ENCODE measurements at places on chromosomes 4 and X.

GRCh38 chr4:11719879-11720278, 291.2 kb upstream of the HS3ST1 start:
- no peak for DNase-seq

GRCh38 chr4:1082215-1083182, 30.9 kb downstream of the RNF212 start:
- DNase-seq: peak; percentile 93

DNA sequence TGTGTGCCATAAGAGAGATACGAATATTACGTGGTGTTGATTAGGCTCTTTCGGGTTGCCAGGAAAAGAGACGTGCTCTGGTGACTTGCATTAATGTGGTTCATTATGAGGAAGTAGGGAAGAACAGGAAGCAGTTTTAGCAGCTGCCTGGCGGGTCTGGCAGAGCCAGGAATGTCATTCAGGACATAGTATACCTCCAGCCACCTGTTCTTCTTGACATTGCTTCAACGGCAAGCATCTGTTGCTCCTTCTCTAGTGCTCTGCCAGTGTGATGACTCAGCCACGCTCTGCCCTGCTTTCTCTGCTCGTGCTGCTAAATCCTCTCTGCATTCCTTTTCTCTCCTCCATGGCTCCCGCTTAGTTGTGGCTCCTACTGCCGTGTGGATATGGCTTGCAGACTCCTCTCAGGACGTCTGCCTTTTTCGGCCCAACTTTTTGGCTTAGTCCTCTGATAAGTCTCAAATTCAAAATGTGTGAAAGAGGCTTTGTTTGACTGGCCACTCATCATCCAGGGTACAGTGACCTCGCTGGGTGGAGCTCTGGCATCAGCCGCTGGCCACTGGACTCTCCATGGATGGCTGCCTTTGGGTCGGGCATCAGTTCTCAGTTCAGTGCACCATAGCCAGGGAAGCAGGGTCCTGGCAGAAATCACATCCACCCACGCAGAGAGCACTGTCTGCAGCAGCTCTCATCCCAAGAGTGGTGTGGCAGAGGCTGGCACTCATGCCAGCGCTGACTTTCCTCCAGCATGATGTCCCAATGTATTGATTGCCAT, 89.3 kb upstream of the KLF3 start:
- DNase-seq: no peak

- no peak for DNase-seq
Observed at GRCh38 chr4:108465886-108466500, 154.4 kb upstream of the RPL34 start.

- DNase-seq: no peak
Observed at GRCh38 chr4:184675821-184676492, 26.4 kb downstream of the PRIMPOL start.

DNA sequence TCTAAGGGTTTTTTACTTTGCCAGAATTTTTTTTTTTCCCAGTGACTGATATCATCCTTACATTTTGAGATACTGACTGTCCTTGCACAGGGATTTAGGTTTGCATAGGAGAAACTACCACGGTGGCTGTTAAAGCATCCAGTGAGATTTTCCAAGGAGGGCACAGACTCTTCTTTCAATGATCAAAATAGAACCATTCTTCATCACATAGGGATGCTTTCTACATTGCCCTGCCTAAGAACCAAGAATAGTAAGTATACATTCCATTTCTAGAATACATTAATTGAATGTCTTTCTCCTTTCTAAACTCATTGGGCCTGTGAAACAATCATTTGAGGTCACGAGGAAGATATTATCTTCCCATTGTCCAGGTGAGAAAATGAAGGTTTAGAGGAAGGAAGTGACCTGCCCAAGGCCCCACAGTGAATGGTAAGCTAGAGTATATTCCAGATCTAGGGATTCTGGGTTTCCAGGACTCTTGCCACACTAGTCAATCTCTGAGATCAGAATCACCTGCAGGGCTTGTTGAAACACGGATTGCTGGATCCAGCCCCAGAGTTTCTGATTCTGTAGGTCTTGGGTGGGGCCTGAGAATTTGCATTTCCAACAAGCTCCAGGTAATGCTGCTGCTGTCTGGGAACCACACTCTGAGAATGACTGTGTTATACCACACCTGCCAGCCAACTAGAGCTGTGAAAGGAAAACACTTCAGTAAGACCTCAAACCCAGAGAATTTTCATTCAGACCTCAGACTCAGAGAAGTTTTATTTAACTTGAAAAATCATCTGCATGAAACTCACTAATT, 17.7 kb upstream of the TMEM154 start:
- DNase-seq: peak; percentile 96

GRCh38 chr4:23333946-23334878, 555.6 kb downstream of the PPARGC1A start:
- peak; percentile 73 for DNase-seq

DNA sequence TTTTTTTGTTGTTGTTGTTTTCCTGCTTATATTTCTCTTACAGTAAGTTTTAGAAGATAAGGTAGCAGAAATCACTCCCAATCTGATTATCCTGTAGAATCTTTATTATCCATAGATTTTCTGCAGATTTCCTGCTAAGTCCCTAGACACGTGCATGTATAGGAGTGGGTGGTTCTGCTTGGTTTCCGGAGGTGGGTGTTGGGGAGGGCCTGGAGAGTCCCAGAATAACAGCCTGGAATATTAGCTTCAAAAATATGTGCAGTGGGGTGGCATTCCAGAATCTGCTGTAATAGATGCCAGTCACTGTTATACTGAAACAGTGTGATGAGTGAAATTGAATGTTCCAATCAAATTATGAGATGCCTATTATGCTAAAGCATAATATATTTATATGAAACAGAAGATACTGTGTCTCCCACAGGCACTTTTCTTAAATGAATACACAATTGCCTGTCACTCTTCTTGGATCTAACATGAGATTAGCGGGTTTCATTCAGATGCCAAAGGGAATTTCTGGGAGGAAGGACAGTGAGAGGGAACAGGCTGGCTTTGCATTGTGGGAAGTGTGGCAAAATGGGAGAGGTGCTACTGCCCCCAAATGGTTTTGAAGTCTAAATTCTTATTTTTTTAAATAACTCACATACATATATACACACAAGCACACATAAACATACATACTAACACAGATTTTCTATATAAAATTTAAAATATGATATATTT, 37.6 kb downstream of the C4orf50 start:
- DNase-seq: no peak

GRCh38 chr4:158865520-158866177, 96.8 kb downstream of the FNIP2 start:
- no peak for DNase-seq

DNA sequence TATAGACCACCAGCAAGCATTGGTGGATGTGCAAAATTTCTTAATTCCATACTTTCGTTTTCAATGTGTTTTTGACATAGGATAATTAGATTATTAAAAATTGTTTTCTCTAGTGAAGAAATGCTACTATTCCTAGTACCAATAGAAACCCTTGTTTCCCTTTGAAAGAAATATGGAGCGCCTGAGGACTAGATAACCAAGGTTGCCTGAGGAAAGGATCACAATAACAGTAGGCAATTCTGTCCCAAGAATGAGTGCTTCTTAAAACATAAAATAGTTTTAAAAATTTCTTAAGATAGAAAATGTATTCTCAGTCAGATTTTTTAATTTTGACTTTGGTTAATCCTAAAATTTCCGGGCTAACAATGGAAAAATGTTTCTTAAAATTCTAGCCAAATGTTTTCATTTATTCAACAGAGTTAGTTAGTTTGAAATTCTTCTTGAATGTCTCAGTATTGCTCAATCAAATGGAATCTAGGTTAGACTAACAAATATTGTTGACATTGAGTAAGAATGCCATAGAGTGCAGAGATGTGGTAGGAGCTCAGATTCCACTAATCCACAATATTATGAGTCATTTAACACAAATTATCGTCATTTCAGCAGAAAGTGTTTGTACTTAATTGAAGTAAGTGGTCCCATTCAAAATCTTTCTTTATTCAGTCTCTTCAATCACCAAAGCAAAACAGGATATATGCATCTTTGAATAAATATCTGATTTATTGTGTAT, 666.0 kb downstream of the GRID2 start:
- DNase-seq: peak; percentile 68

- no peak for DNase-seq
Observed at GRCh38 chrX:3119376-3119775, 78.1 kb downstream of the ARSF start.

- DNase-seq: no peak
Observed at GRCh38 chr4:149735796-149736195, 79.8 kb downstream of the IQCM start.
